ENCODE measurements at places on chromosomes 5 and 9.

- no peak for DNase-seq
Observed at GRCh38 chr9:109046346-109046745, 33.0 kb upstream of the CTNNAL1 start.

GRCh38 chr9:129241725-129242124 lies 63.7 kb upstream of the IER5L start:
- no peak for DNase-seq

GRCh38 chr5:147393874-147394672 lies 115.8 kb downstream of the DPYSL3 start:
- no peak for DNase-seq

DNA sequence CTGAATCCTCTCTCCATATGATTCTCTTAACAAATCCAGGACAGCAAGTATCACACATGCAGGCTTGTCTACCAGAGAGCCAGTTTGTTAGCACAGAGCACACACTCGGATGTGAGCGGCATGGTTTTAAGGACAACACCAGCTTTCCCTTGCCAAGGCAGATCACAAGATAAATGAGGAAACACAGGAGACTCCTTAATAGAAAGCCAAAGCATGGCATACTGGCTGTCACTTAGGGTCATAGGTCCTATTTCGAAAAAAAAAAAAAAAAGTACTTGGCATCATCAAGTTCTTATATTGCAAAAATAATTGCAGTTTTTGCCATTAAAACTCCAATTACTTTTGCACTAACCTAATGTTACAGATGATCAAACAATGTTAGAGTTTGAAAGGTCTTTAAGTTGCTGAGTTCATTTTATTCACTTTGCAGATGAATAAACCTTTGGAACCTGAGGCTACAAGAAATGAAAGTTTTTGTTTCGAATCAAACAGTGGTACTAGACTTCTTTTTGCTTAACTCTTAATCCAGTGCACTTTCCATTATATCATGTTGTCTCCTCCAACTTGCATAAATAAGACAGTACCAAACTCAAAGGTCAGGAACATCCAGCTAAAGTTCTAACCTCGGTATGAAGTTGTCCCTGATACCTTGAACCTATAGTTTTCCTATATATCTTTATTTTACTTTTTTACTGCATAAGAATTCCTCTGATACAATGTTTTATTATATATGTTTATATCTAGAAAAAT lies 138.5 kb downstream of the MPDZ start:
- no peak for DNase-seq

- no peak for DNase-seq
Observed at GRCh38 chr5:178057839-178058238, 55.5 kb upstream of the N4BP3 start.

All from ELR (cell line).